ENCODE measurements at places on chromosomes 2 and 18.

GRCh38 chr18:63523660-63524059 is 18.5 kb upstream of the SERPINB12 start:
- peak; percentile 1 for DNase-seq

DNA sequence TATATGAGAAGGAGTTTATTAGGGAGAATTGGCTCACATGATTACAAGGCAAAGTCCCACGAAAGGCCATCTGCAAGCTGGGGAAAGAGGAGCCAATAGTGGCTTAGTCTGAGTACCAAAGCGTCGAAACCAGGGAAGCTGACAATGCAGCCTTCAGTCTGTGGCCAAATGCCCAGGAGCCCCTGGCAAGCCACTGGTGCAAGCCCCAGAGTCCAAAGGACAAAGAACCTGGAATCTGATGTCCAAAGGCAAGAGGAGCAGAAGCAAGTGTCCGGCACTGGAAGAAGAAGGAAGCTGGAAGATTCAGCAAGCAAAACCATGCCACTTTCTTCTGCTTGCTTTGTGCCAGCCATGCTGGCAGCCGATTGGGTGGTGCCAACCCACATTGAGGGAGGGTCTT is 74.3 kb upstream of the NPAS2 start:
- DNase-seq, result no peak

- no peak for DNase-seq
Observed at GRCh38 chr2:207770602-207771404, 1.1 kb upstream of the FZD5 start.

- no peak for DNase-seq
Observed at GRCh38 chr2:174335988-174336500, 1.3 kb downstream of the SP9 start.

DNA sequence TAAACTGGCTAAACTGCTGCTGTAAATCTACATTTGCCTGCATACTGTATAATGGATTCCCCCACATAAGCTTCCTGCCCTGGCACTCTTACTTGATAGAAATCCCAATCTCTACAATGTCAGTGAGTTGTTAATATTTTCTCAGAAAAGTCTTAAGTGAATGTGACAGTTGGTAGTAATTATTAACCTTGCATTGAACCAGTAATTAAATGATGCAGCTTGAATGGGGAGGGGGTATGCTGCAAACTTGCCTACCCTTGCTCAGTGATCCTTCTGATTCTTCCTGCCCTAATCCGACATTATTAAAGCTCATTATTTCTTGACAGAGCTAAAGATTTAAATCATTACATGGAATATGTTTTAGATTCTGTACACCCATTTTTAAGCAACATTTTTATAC is 119.0 kb upstream of the CDH7 start:
- no peak for DNase-seq

DNA sequence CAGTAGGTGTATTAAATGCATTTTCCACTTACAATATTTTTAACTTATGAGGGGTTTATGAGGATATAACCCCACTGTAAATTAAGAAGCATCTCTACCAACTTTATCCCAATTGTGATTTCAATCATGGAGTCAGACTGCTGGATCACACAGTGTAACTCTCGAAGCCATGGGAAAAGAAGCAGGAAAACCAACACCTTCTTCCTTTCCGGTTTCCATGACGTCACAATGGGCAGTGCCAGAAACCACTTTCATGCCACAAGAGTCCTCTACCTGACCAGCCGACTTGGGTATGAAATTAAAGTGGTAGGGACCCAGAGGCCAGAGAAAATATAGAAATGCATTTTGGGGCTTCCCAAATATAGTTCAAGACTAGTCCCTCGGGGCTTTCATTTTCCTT is 4.2 kb downstream of the RNF152 start:
- DNase-seq, result no peak

Data from NCI-H2171 (cell line).